ENCODE measurements at places on chromosomes 1 and 21.

DNA sequence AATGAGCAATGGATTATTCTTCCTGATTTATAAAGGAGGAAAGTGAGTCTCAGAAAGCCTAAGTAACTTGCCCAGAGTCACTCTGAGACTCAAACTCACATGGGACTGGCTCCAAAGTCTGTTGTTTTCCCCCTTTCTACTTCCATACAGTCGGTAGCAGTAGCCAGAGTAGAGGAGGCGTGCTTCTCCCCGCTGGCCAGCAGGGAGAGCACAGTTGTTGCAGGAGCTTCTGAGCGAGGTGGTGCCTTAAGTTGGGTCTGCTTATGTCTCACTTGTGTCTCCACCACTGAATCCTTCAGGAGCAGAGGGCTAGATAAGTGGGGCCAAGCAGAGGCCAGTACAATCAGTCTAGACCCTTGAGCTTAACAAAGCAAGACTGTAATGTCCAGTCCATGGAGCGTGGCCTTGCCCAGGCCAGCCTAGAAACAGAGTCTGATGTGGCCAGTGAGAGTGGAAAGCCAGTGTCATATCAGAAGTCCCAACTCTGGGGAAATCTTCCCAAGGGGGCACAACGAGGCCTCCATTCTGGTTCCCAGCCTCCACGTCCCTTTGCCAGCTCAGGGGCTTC, 181.9 kb downstream of the ZSCAN20 start:
- DNase-seq = no peak

GRCh38 chr1:246010386-246010785, 496.7 kb downstream of the SMYD3 start:
- DNase-seq = no peak

- DNase-seq = peak; percentile 32
These were observed 5.5 kb downstream of the FBXO2 start for GRCh38 chr1:11648732-11649158.

GRCh38 chr1:1358433-1359271, at the start of gene MXRA8:
TSS of gene MXRA8 (minus strand) at chr1:1358555. CDS start at chr1:1358504, 51 bp downstream.
- DNase-seq = no peak

DNA sequence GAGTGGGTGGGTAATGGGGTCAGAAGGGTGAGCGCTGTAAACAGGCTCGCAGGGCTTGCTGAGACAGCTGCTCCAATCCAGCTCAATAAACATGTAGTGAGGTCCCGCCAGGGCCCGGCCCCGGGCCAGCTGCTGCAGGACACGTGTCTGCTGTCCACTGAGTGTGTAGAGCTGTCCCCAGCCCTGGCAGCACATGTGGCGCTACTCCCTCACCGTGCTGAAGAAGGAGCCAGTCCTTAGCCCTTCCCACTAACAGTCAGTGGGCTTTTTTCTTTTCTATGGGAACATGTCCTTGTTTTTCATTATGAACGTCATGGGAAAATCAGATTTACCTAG, 78.9 kb upstream of the C1orf174 start:
- DNase-seq = no peak

DNA sequence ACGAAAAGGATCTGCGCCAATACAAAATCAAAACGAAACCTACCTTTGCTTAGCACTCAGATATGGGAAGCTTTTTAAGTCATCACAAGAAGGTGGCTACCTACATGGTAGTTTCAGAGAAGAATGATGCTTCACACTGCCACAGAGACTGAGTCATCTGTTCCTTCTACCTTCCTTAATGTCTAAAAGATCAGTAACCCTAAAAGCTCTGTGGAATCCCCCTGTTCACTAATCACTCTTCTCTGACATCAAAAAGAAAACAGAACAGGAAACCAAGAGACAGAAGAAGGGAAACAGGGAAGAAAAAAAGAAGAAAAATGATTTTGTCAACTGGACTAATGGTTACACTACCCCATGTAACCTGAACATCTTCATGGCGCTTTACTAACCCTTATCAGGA, 177.2 kb downstream of the SMYD3 start:
- no peak for DNase-seq

- DNase-seq = no peak
These were observed 26.1 kb downstream of the PAFAH2 start for GRCh38 chr1:25971811-25972180.

GRCh38 chr1:10694633-10695627, 101.5 kb downstream of the CASZ1 start:
- peak; percentile 66 for DNase-seq

GRCh38 chr21:44969931-44970755, 30.3 kb downstream of the SLX9 start:
- DNase-seq = no peak

DNA sequence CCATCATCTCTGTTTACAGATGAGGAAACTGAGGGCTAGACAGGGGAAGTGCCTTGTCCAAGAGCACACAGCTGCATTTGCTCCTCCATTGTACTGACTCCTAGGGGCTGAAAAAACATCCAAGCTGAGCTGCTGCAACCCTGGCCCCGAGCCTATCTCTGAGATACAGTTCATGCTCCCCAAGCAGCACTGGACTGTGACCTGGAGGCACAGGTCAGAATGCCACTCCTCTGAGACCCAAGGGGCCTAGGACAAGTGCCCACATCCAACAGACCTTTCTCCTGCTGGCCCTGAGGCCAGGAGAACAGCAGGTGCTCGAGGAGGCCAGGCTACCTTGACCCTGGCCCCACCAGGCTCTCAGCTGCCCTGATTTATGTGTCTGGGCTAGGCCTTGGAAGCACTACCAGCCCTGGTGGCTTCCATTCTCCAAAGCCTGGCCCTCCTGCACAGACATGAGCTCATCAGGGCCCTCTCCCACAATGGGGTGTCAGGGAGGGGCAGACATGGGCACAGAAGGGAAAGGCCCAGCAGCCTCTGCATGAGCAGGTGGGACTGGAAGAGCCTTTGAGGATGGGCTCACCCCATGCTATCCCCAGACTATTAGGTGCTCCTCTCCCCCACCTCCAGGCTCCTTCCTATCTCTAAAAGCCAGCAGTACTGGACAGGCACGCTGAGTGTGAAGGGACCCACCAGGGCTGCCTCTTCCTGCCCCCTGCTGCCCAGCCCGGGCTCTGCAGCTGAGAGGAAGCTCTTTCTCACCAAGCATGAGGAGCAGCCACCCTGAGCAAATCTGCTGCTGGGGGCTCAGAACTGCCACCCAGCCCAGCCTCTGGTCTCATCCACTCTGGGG, 18.8 kb downstream of the ADGRB2 start:
- peak; percentile 47 for DNase-seq

DNA sequence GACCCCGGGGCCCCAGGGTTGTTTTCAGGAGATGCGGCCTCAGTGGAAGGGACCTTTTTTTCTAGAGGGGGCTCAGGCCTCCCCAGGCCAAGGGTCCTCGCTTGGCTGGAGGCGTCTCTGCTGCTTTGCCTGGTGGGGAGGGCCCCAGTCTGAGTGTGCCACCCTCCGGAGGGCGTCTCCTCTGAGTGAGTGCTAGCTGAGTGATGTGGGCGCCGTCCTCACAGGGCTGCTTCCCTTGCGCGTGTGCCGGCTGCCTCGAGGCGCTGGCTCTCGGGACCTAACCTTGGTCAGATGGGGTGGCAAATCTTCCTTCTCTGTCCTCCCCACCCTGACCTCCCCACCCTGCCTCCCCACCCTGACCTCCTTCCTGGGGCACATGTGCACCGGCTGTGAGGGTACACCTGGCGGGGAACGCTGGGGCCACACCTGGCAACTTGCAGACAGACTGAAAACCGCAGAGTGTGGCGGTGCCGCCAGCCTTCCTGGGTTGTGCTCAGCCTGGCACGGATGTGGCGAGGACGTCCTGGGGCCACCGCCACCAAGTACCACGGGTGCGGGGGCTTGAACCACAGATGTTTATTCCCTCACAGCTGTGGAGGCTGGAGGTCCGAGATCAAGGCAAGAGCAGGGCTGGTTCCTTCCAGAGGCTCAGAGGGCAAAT, 93.0 kb upstream of the TTC34 start:
- peak; percentile 37 for DNase-seq

DNA sequence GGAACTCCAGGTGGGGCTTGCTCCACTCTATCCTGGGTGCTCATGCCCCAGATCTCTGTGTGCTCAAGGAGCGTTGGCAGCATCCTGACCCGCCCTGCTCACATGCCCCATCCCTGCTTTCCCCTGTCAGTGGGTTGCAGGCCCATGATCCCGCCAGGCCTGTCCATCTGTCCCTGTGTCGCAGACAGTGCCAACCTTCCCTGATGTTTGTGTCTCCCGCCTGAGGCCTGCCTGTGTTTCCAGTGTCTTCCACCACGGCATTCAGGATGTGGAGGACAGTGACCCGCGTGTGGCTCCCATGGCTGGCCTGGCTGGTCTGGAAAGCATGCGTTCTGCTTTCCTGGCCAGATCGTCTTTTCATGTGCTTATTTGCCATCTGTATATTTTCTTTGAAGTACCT, 82.9 kb downstream of the PCBP3 start:
- no peak for DNase-seq

GRCh38 chr21:42863504-42863870, 15.9 kb downstream of the WDR4 start:
- DNase-seq = no peak

DNA sequence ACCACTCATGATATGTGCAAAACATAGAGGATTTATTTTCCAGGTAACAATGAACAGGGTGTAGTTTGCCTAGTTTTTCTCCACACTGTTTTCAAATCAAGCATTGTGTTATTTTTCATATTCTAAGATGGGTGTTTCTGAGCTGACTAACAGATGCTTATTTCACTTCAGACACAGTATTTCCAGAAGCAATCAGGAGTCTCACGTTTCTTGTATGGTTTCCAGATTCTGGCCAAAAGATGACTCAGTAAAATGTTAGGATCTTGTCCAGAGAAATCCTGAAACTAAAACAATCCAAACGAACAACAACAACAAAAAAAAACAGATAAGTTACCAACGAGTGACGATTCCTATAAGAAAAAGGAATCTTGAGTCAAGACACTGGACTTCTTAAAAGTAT, 5.3 kb downstream of the UTS2 start:
- no peak for DNase-seq

DNA sequence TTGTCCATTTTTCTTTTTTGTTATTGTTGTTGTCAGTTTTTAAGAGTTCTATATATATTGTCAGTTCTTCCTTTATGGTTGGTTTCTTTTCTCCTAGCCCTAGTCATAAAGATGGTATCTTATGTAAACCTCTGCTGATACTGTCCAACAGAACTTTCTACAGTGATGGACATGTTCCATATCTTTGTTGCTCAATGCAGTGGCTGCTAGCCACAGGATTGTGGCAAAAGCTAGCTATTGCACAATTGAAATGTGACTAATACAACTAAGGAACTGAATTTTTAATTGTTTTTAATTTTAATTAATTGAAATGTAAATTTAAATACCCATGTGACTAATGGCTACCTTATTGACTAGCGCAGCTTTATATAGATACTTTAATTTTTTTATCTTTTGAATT, 411.8 kb upstream of the PTBP2 start:
- no peak for DNase-seq

- DNase-seq = no peak
These were observed 34.9 kb downstream of the CHML start for GRCh38 chr1:241605146-241605805.

- no peak for DNase-seq
These were observed 212.6 kb upstream of the L1TD1 start for GRCh38 chr1:61981870-61982660.

DNA sequence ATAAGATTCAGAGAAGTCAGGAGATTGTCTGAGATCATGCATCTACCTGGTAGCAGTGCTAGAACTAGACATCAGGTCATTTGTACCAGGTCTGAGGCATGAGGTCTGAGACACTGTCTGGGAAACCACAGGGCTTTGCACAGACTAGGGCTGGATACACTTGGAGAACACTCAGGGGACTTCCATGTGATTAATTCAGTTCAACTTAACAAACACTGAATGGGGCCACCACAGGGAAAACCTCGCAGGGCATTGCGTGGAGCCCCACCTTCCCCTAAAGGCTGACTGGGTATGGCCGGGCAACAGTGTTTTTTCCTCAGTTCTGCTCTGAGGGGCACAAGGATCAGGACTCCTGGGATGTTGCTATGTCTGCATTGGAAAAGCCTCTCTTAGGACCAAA, 86.5 kb upstream of the WARS2 start:
- no peak for DNase-seq

DNA sequence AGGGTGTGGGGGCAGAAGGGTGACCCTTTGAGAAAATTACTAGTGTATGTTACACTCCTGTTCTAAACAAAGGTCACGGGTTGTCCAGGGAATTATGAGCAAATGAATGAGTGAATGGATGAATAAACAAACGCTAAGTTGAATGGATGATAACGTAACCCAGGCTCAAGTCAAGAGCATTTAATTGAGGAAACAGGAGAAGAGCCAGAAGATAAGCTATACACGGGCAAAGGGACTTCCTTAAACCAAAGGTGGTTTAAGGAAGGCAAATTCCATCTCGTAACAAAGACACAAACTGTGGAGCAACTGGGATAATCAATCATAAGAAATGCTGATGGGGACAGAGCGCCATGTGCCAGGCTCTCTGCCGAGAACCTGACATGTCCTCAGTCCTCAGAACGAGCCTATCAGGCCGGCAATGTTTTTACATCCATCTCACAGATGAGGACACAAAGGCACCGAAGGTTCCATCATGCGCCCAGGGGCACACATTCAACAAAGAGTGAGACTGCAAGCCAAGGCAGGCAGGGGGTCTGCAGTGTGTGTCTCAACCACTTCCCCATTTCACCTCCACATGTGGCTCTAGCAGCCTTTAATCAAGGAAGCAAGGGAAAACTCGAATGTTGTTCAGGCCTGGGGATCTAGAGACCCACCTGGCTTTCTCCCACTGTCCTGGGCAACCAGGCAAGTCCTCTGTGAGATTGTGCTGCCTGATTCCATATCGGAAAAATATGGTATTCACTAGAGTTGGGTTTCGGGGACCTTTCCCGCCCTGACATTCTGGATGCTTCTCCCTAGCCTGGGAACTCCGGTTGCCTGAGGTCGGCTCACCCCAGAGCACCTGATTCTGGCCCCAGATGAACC, 126.8 kb upstream of the EDN2 start:
- no peak for DNase-seq

DNA sequence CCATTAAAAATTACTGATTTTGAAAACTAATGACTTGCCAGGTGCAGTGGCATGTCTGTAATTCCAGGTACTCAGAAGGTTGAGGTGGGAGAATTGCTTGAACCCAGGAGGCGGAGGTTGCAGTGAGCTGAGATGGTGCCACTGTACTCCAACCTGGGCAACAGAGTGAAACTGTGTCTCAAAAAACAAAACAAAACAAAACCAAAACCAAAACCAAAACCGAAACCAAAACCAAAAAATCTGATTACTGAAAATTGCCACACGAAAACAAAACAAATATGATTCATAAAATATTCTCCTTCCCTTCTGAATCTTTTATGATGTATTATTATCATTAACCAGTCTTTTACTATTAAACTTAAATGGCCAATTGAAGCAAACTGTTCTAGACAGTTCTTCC, 74.1 kb downstream of the SERINC2 start:
- no peak for DNase-seq

GRCh38 chr1:10639011-10639774, 157.3 kb downstream of the CASZ1 start:
- DNase-seq = no peak

- no peak for DNase-seq
These were observed 18.8 kb downstream of the SLC41A1 start for GRCh38 chr1:205794011-205794730.

Measured in activated CD4-positive, alpha-beta T cell treated with anti-CD3 and anti-CD28 coated beads, Interleukin-2, amount 50 U/mL, for 1 hour (primary cell).